Choroid plexus epithelial cell (primary cell): ENCODE measurements at places on chromosomes 6 and 20.

- DNase-seq: no peak
These were observed 137.5 kb upstream of the SLC24A3 start for GRCh38 chr20:19074828-19075516.

GRCh38 chr20:20993372-20993771 is 112.8 kb downstream of the LINC00237 start:
- DNase-seq: no peak

DNA sequence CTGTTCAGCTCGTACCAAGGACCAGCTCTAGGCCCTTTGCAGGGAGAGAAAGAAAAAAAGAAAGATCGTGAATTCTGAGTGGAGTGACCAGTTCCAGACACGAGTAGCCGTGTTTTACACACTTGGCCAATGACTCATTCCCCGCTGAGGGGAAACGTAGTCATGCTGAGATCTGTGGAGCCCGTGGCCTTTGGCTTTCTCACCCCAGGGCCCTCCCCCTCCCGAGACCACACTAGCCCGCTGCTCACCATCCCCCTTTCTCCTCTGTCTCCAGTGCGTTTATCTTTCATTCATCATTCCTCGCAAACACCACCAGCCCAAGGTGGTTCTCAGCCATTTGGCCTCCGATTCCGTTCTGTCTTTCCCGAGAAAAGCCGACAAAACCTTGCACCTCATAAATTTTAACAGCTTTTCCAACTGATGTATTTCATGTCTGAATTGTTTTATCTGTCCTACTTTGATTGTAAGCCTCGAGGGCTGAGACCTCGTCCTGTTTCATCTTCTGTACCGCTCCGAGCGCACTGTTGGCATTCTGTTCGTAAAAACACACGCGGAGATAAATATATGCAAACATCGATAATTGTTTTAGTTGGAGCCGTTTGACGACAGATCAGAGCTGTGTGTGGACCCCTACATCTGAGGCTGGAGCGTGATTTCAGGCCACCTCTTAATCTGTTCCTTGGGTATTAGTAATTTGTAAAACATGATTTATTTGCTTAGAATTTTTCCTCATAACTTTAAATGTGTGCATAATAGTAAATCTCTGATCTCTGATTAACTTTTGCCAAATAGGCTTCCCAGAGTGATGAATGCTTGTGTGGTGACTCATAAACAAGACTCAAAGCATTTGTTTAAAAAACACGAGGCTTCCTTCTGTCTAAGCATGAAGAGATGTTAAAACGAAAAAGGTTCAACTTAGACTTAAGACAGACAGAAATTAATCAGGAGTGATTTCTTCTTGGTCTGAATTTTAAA is 336.6 kb downstream of the CDH4 start:
- DNase-seq: peak; percentile 90

DNA sequence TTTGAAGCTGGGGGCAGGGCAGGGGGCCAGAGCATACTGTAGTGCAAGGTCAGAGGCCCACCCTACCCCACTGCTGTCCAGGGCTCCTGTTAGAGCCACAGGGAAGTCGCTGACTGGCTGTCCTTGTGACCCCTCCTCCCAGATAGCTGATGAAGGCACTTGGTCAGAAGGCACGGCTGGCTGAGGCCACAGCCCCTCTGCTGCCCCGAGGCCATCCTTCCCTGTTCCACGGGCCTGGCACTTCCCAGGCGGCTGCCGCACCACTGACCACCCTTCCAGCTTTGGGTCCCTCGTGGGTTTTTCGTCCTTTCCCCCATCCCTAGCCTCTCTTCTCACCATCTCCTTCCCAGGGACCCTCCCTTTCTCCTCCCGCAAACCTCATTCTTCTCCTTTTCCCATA is 9.2 kb upstream of the EMILIN3 start:
- DNase-seq: no peak

DNA sequence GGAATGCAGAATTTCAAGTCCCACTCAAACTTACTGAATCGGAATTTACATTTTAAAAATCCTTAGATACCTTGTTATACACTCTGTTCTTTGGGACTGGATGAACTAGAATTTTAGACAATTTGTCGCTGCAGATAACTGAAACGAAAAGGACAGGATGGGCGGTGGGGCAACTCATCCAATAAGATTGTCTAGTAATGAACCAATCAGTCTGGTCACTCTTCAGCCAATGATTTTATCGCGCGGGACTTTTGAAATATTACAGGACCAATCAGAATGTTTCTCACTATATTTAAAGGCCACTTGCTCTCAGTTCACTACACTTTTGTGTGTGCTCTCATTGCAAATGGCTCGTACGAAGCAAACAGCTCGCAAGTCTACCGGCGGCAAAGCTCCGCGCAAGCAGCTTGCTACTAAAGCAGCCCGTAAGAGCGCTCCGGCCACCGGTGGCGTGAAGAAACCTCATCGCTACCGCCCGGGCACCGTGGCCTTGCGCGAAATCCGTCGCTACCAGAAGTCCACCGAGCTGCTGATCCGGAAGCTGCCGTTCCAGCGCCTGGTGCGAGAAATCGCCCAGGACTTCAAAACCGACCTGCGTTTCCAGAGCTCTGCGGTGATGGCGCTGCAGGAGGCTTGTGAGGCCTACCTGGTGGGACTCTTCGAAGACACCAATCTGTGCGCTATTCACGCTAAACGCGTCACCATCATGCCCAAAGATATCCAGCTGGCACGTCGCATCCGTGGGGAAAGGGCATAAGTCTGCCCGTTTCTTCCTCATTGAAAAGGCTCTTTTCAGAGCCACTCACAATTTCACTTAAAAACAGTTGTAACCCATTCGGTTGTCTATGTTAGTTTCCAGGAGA is 41.9 kb upstream of the HFE start:
- peak; percentile 96 for DNase-seq

- DNase-seq: peak; percentile 2
These were observed 49.3 kb upstream of the INSM1 start for GRCh38 chr20:20318365-20319161.

- no peak for DNase-seq
These were observed 472.5 kb upstream of the BTBD3 start for GRCh38 chr20:11445161-11445560.

DNA sequence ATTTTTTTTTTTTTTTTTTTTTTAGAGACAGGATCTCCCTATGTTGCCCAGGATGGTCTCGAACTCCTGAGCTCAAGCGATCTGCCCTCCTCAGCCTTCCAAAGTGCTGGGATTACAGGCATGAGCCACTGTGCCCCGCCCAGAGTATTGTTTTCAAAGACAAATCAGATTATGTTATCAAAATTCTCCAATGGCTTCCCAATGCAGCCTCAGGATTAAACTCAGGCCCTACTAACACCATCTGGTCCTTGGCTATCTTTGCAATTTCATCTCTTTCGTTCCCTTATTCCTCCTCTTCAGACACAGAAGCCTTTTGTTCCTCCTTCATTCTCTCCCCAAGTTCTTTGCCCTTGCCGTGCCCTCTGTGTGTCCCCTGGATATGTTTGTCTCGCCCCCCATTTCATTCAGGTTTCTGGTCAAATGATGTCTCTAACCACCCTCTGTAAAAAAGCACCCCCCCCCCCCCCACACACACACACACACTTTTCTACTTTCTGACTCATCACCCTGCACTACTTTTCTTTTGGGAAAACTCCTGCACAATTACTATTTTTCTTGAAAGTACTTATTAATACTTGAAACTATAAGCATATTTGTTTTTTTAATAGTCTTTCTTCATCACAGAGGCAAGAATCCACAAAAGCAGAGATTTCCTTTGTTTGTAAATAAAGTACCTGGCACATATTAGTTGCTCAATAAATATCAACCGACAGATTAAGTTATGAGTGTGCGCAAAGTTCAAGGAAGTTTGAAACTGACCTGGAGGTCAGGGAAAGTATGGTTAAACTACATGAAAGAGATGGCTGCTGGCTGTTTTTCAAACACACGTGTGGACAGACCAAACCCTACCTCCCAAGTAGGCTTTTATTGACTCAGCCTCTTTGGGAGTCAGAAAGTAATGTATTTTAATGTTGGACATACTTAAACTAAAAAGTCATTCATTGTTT is 16.7 kb downstream of the BTN1A1 start:
- DNase-seq: peak; percentile 60

DNA sequence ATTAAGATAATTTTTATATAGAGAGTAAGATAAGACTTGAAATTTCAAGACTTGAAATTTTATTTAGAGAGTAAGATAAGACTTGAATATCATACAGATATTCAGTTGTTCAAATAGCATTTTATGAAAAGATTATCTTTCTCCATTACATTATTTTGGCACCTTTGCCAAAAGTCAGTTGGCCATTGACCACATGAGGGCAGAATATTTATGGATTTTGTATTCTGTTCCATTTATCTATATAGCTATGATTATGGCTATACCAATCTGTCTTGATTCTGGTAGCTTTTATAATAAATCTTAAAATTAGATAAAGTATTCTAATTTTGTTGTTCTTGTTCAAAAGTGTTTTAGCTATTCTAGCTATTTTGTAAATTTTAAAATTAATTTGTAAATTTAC is 537.9 kb upstream of the GJE1 start:
- peak; percentile 14 for DNase-seq

- DNase-seq: no peak
These were observed 453.4 kb upstream of the AGPAT4 start for GRCh38 chr6:161727083-161727833.

DNA sequence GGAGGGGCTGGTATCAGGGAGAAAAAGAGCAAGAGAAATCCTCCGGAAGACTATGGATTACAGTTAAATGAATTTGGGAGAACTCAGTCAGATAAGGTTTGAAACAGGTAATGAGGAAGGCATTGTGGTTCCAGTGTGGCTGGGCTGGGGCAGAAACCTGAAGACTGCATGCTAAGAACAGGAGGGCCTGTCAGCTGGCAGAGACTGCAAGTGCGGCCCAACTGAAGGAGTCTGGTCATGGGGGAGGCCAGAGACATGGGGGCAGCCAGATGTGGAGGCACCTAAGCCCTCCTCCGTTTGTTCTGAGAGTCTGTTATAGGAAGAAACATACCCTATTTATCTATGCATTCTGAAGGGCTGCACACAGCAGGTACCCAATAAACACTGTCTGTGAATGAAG is 16.6 kb downstream of the TFB1M start:
- DNase-seq: no peak

GRCh38 chr6:2061880-2062279 is 183.5 kb downstream of the GMDS start:
- peak; percentile 42 for DNase-seq

DNA sequence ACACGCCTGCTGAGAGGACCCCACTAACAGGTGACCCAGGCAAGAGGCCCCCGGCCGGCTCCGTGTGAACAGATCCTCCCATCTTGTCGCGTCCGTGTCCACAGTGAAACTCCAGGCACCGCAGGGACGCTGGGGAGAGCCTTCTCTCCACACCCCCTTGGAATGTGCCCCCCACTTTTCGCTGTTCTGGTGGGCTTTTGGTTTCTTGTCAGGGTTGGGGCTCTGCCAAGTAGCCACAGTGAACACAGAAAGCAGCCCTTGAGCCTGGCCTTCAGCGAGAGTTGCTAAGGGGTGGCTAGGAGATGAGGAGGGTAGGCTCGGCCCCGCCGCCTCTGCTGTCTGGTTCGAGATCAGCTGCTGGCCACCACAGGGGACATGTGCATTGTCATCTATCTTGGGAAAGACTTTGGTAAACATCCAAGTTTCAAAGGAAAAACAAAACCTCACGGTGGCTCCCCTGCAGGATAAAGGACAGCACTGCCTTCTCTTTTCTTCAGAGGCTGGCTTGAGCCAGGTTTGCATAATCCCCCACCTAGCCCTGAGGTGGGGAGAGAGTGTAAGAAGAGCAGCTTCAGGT is 22.7 kb downstream of the SYNDIG1 start:
- DNase-seq: peak; percentile 38

DNA sequence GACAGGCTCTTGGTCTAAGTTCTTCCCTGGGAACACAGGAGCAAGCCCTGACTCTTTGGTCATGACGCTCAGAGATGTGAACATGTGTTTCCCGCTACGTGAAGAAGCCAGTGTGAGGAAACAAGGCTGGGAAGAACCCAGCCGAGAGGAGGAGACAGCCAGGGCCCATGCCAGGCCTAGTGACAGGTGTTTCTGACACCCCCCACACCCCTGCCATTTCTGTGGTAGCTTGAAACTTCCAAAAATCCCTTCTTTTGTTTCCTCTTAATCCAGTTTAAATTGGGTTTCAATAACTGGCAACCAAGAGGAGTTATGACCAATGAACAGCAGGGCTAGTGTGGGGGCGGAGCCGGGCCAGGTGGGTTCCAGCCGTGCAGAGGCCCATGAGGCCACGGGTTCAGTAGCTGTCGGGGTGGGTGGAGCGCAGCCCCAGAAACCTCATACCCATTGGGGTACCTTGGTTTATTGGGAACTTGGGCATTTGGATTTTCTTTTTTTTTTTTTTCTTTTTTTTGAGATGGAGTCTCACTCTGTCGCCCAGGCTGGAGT is 33.5 kb downstream of the WRNIP1 start:
- DNase-seq: no peak

GRCh38 chr6:68186870-68187269 is 448.2 kb upstream of the ADGRB3 start:
- no peak for DNase-seq

DNA sequence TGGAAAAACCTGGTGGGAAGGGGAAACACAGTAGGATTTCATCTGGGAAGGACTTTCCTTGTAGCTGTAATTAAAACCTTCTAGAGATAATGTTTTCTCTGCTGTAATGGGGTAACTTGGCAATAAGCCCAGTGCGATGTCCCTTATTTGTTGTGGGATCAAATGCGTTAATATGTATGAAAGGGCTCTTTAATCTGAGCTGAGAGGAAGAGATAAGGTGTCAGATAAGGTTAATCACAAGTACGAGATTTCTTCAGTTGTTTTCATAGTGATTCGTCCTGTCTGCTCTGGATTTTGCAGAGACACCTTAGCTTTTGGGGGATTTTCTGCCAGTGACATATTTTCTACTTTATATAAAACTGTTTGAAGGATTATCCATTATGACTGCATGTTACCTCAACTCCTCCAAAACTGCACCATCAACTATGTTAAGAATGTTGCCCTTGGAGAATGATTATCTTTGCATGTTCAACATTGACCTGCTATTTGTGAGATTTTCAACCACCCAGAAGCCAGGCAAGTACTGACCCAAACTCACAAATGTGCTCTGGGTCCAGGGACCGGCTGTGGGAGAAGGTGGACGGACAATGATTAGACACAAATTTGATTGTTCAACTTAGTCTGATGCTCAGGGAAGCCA is 21.2 kb upstream of the ELOVL5 start:
- no peak for DNase-seq

GRCh38 chr6:38570750-38571149 is 69.0 kb downstream of the BTBD9 start:
- peak; percentile 66 for DNase-seq

DNA sequence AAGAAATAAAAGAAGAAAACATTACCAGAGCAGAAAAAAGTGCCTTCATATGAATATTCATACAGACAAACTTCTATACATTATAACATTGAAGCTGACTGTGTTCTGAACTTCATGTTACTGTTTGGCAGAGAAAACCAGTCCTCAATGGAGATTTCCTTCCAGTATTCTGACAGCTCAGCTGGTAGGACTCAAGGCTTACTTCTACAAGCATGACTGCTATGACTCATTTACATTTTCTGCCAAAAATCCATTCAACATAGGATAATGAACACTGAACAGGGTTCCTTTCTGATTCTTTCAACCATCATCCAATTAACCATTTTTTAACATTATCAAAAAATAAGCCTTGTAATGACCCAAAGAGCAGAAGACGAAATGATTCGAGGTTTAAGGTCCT is 25.4 kb downstream of the COL9A1 start:
- peak; percentile 25 for DNase-seq

GRCh38 chr6:3530515-3530914 is 73.7 kb upstream of the SLC22A23 start:
- no peak for DNase-seq
